Gastroesophageal sphincter (tissue), 4 donors: ENCODE measurements at places on chromosomes 5 and 9.

- H3K27ac ChIP-seq: no peak overlapping the region
- no peaks in the 10 kb centered on the region for H3K36me3 ChIP-seq
- H3K27me3 ChIP-seq: no peaks in the 10 kb centered on the region
- H3K4me1 ChIP-seq: peaks cover 2% of the 10 kb centered on the region
- no peak for ATAC-seq
Observed at GRCh38 chr5:72302171-72302570, 17.9 kb downstream of the MRPS27 start.

- H3K4me1 ChIP-seq: no peaks in the 10 kb centered on the region
- H3K36me3 ChIP-seq: no peaks in the 10 kb centered on the region
- H3K4me3 ChIP-seq: no peak overlapping the region
- peak overlapping the region; percentile 38 for H3K27ac ChIP-seq
- H3K27me3 ChIP-seq: no peaks in the 10 kb centered on the region
Observed at GRCh38 chr5:37619353-37619752, 220.5 kb downstream of the GDNF start.

DNA sequence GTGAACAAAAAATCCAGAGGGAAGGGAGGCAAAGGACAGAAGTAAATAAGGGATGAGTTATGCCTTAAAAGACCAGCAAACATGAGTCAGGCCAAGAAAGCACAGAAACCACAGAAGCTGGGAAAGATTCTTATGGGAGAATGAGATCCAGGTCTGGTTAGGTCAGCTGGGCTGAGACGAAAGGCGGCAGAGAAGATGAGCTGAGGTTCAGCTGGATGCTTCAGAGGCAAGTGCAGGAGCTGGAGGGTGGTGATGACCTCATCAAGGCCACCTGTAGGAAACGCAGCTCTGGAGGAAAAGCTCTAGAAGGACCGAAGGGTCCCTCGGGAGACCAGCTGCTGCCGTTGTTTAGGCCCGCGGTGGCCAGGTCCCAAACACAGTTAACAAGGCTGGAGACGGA lies 152.0 kb downstream of the MYO10 start:
- H3K27ac ChIP-seq: no peak overlapping the region
- no peaks in the 10 kb centered on the region for H3K4me1 ChIP-seq
- no peaks in the 10 kb centered on the region for H3K27me3 ChIP-seq
- no peak overlapping the region for H3K4me3 ChIP-seq

DNA sequence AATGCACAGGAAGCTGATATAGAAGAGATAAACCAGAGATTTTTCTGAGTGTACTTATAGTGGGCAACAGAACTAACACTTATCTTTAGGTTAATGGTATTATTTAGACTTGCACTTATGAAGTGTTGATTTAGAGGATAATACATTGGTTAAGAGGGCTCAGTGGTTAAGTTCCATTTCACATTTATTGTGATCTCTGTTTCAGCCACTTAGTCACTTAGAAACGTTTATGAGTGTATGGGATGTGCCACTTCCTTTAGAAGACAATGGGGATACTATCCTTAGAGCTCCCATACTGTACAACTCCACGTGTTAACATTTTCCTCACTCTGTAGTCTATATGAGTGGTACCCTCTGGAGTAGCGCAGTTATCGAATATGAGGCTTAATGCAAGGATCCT lies 57.5 kb downstream of the PIP5K1B start:
- no peak overlapping the region for H3K4me3 ChIP-seq
- ATAC-seq: no peak
- H3K27ac ChIP-seq: no peak overlapping the region
- no peaks in the 10 kb centered on the region for H3K27me3 ChIP-seq

DNA sequence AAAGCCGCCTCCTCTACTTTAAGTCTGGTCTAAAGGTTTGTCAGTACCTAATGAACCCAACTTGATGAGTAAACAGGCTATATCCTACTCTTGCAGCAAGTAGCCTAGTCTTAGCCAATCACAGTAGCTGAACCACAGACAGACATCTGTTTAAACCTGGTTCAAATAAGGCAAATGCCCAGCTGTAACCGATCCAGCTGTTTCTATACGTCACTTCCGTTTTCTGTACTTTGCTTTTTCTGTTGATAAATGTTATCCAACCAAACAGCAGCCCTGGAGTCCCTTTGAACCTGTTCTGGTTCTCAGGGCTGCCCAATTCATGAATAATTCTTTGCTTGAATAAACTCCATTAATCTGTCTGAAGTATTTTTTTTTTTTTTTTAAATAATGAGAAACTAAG lies 76.9 kb upstream of the EQTN start:
- no peaks in the 10 kb centered on the region for H3K27me3 ChIP-seq
- no peak overlapping the region for H3K4me3 ChIP-seq
- H3K4me1 ChIP-seq: no peaks in the 10 kb centered on the region
- ATAC-seq: no peak

DNA sequence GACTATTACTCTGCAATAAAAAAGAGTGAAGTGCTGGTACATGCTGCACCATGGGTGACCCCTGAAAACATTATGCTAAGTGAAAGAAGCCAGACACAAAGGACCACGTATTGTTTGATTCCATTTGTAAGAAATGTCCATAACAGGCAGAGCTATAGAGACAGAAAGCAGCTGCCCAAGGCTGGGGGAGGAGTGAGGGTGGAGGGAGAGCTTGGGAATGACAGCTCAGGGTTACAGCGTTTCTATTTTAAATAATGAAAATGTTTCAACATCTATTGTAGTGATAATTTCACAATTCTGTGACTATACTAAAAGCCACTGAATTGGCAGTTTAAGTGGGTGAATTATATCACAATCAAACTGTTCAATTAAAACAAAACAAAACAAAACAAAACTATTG lies 81.7 kb downstream of the MYO10 start:
- H3K27ac ChIP-seq: no peak overlapping the region
- no peaks in the 10 kb centered on the region for H3K36me3 ChIP-seq
- H3K4me1 ChIP-seq: peaks cover 10% of the 10 kb centered on the region
- no peaks in the 10 kb centered on the region for H3K27me3 ChIP-seq

DNA sequence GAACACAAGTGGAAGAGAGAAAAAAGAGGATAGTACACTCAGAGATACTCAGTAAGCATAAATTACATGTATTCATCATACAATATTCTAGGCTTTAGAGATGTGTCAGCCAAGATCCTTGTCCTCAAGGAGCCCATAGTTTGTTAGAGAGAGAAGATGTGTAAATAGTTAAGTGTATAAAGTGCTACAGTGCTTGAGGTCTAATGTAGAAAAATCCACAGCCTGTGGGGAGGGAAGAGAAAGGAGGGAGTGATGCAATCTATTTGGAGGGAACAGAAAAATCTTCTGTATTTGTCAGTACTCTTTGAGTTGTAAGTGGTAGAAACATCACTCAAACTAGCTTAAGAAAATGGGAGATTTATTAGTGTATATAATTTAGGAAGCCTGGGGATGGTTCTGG lies 81.9 kb downstream of the PALM2AKAP2 start:
- H3K4me1 ChIP-seq: no peaks in the 10 kb centered on the region
- H3K27ac ChIP-seq: no peak overlapping the region
- no peak overlapping the region for H3K4me3 ChIP-seq
- no peak for ATAC-seq
- H3K27me3 ChIP-seq: no peaks in the 10 kb centered on the region
- no peaks in the 10 kb centered on the region for H3K36me3 ChIP-seq

DNA sequence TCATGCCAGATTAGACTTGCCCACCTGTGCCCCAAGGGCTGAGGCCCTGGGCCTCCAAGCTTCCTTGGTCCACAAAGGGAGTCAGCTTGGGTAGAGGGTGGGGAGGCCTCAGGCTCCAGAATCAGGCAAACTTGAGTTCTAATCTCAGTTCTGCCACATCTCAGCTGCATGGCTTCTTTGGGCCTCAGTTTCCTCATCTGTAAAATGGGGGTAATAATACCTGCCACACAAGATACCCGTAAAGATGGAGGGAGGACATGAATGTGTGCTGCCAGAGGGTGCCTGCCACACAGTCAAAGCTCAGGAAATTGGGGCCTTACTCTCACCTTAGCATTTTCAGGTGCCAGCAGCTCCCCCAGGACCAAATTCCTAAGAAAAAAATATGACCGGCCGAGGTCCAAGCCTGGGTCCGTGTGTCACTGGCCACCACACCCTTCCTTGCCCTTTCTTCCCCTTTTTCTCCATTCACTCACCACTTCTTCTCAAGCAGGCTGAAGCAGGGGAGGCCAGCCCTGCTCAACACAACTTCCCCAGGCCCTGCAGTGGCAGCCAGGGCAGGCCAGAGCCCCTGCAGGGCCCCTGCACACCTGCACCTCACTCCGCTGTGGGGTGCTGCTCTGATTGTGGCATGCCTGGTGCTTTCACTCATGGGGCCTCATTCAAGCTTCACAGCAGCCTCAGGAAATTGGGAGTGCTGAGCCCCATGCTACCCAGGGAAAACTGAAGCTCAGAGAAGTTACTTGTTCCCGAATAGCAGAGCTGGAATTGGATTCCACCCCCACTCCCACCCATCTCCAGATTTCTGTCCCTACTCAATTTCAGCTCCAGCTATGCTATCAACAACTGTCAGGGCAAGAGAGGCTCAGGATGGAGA lies 3.9 kb downstream of the RGS14 start:
- no peak overlapping the region for H3K4me3 ChIP-seq
- no peak for ATAC-seq
- H3K4me1 ChIP-seq: no peaks in the 10 kb centered on the region
- no peaks in the 10 kb centered on the region for H3K36me3 ChIP-seq

DNA sequence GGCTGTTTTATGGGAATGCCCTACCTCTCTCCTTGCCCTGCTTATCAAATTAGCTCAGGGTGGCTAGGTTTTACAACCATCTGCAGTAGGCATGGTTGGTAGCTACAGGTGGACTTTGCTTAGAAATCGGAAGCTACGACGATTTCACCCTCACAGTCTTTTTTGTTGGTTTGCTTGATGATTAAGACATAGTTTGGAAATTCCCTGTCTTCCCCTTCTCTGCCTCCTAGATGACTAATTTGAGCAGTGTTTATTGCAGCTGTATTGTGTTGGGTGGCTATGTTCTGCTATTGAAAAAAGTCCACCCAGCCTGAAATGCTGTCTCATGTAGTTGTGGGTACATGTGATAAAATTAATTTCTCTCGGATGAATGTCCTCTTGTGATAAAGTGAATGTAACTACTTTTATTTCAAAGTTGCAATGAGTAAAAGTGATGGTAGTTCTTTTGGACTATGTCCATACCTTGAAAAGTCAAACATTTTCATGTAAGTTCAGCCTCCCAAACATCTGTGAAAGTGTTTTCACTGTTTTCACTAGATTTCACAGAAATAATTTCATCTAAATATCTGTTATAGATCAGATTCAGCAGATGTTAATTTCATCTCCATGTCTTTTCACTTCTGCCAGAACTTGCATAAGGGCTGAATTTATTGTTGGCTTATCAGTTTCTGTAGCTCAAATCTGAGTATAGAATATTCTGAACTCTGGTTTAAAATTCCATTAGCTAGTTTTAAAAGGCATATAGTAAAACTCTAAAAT lies 37.3 kb upstream of the FYB1 start:
- no peaks in the 10 kb centered on the region for H3K36me3 ChIP-seq
- no peaks in the 10 kb centered on the region for H3K27me3 ChIP-seq
- peak; percentile 63 for ATAC-seq
- H3K4me1 ChIP-seq: no peaks in the 10 kb centered on the region
- H3K4me3 ChIP-seq: no peak overlapping the region
- no peak overlapping the region for H3K27ac ChIP-seq
